ENCODE measurements at places on chromosomes 5 and 9. TPM values are rescaled to one million over a fixed set of nuclear protein-coding genes. Genes with fewer than 3 reads are reported as not detected.

Gene CDC14B
- polyA plus RNA-seq = 8.0 TPM

Gene SCGB3A2
- polyA plus RNA-seq = not detected

Gene CCDC192
- not detected for polyA plus RNA-seq

Gene AGXT2
- not detected for polyA plus RNA-seq

Gene SHOC1
- 0.07 TPM for polyA plus RNA-seq

Gene SH2D3C
- 7.1 TPM for polyA plus RNA-seq

Gene DDX4
- polyA plus RNA-seq = 0.11 TPM

Gene IFNA2
- not detected for polyA plus RNA-seq
